Right forelimb (tissue), 1 donor: ENCODE measurements at places on chromosomes 5 and 9.
A peak's percentile ranks its signal among the peaks of the same experiment; 100 is the strongest.

DNA sequence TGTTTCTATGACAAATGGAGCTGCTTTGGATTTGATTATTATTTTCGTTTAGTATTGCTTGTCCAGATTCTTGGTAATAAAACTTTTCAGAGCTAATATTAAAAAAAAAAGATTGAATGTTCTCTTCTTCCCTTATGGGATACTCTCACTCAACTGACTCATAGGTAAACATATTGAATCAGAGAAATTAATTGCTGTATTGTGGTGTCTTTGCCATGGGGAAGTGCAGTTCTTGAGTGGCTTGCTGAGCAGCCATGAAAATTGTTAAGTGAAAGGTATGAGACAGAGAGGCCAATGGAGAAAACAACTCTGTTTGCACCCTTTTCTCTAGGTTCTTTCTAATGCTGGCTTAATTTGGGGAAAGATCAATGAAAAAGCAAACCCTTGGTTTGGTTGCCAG lies 149.9 kb upstream of the HMHB1 start:
- DNase-seq = no peak

- DNase-seq = no peak
Measured at GRCh38 chr9:132487351-132487791, 77.4 kb downstream of the CFAP77 start.

DNA sequence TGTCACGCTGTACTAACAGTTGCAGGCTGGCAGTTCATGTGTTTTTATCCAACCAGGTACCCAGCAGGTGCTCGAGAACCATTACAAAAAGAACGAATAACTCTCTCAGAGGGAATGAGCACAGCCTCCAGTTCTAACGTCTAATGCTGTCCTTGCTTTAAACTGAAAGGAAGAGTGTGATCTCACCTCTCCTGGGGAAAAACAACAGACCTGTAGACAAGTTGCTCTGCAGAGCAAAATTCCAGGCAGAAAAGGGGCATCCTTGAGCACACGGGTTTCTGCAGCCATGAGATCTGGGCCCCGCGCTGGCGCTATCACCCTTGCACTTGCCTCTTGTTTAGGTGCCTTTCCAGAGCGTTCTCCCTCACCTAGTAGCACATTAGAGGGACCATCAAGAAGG lies 92.5 kb upstream of the DNAH5 start:
- no peak for DNase-seq

DNA sequence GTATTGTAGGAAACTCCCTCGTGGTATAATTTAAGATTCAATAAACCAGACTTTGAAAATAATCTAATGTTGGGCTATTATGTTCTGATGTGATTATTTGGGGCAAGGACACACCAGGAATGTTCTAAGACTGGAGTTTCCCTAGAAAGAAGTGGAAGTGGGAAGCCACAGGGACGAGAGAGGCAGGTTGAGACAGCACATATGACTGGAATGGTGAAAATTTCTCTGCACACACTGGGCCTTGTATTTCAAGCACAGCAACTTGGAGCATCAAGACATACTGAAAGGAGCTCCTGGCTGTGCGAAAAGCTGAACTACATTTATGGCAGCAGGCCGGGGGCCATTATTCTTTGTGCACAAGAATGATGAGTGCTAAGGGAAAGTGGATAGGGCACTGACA lies 98.2 kb downstream of the CETN3 start:
- no peak for DNase-seq

- DNase-seq = no peak
Measured at GRCh38 chr9:16058131-16058549, 505.3 kb downstream of the CCDC171 start.

- DNase-seq = peak; percentile 81
Measured at GRCh38 chr9:119370816-119371215, 1.6 kb upstream of the BRINP1 start.

GRCh38 chr5:137506296-137506695 lies 7.2 kb upstream of the SPOCK1 start:
- DNase-seq = no peak

DNA sequence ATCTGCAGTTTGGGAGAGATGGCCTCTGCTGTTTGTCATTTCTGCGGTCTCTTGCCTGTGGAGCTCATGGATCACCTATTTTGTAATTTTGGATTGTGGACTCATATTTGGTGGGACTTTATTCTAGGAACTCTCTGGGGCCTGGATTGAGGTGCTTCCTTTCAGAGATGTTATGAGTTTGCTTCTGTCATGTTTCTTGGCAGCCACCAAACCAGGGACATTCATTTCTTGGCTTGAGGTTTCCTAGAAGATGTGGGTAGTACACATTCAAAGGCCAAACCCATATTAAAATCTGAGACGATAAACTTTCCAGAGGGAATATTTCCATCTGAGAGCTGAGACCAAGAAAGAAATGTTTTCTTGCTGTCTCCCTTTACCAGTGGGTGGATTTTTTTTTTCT lies 37.2 kb upstream of the GADD45G start:
- DNase-seq = no peak

- no peak for DNase-seq
Measured at GRCh38 chr9:86263876-86264275, 4.4 kb upstream of the C9orf153 start.

GRCh38 chr5:128441941-128442350 lies 96.1 kb downstream of the FBN2 start:
- DNase-seq = no peak

GRCh38 chr9:128936171-128936865 lies 11.1 kb downstream of the DOLK start:
- peak; percentile 20 for DNase-seq

DNA sequence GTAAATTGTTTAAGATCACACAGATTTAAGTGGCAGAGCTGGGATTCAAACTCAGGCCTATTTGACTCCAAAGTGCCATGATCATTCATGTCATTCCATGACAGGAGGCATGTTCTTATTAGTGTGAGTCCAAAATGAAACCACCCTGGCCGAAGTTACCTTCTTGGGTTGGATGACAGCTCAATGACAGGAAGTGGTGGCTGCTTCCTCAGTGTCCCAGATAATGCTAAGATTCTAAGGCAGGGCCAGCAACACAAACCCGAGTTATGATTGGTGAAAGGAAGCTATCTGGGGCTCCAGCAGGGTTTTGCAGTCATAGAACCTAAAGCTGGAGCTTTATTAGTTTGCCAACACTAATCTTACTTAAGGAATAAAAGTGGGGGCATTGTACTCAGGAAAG lies 340.4 kb downstream of the SLIT3 start:
- DNase-seq = no peak

GRCh38 chr9:125446561-125447094 lies 185.0 kb downstream of the GAPVD1 start:
- no peak for DNase-seq
